ENCODE measurements at places on chromosomes 3 and 15.
A peak's percentile ranks its signal among the peaks of the same experiment; 100 is the strongest.

DNA sequence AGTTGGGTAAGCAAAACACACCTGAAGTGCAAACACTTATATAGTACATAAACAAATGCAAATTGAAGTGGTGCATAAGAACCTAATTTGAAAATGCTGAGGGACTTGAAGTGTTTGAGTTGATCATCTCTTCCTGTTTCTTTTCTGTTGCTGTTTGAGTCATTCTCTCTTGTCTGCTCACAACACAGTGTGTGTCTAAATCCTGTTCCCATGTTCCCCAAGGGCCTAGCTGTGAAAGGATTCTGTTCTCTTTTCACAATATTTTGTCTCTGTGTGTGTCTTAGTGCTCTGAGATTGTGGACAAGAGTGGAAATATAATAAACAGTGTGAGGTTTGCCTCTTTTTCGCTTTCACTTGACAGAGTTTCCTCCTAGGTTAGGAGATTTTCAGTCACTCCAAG lies 6.1 kb downstream of the CD96 start:
- DNase-seq = peak; percentile 3

GRCh38 chr3:12252889-12253288 lies 36.0 kb upstream of the PPARG start:
- DNase-seq = no peak

DNA sequence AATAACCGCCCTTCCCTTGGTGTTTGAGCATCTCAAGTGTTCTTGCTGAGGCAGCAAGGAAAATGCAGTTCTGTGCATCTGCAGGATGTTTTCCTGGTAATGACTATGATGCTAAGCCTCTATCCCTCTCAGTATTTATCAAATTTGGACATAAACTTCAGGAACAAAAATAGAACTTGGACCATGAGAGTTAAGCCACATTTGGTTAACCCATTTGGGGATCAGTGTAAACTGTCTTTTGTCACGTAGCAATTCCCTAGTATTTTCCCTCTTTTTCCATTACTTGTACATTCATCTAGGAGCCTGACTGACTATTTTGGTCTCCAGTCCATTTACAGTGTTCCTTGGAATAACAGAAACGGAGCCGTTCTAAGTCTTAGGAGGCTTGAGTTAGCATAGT lies 250.8 kb downstream of the RBMS3 start:
- DNase-seq = no peak

- DNase-seq = no peak
Observed at GRCh38 chr3:31379598-31379997, 153.1 kb upstream of the STT3B start.

GRCh38 chr3:113228498-113229286 lies 17.3 kb downstream of the BOC start:
- DNase-seq = no peak

DNA sequence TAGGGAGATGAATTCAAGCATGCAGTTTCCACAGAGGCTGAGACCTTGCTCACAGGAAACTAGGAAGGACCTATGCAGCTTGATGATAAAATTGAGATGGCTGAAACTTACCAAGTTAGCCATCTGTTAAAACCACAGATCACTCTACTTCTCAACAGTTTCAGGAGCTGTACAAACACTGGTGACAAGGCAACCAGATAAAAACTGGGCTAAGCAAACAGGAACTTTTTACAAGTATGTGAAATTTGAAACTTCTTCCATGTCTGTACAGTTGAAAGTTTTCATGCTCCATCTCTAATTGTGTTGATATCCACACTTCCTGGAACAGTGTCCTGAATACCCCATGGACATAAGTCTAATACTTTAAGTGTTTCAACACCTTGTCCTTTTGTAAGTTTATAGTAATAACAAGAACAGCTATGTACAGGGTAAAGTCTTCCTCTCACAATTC lies 78.2 kb downstream of the FAIM start:
- DNase-seq = peak; percentile 87

DNA sequence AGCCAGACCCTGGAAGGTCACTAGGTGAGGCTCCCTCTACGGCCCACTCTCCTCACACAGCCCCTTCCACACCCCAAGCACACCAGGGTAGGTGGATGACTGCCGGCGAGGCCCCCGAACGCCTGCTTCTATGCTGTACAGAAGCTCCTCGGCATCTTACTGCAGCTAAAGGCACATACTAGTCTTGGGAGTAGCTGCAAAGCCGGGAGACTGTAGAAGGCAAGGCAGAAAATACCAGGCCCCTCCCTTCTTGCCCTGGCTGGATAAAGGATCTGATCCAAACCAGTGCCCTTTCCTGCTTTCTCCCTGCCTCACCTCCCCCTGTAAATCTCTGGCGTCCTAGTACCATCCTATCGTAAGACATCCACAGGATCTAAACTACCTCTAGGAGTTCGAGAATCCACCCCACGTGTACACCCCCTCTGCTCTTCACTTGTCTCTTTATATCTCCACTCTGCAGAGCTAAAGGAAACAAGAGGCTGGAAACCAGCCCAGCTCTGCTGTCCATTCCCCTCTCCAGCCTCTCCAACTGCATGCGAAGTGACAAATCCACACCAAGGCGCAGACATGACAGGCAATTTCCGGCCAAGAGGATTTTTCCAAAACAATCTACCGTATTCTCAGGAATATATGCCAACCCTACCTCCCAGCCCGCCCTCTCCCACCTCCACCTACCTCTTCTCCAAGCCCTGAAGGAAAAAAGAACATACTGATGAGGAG lies 11.8 kb downstream of the TNK2 start:
- peak; percentile 93 for DNase-seq

- DNase-seq = no peak
Observed at GRCh38 chr3:79184251-79184650, 583.5 kb downstream of the ROBO1 start.

- DNase-seq = no peak
Observed at GRCh38 chr3:52038227-52038626, 18.1 kb downstream of the DUSP7 start.

DNA sequence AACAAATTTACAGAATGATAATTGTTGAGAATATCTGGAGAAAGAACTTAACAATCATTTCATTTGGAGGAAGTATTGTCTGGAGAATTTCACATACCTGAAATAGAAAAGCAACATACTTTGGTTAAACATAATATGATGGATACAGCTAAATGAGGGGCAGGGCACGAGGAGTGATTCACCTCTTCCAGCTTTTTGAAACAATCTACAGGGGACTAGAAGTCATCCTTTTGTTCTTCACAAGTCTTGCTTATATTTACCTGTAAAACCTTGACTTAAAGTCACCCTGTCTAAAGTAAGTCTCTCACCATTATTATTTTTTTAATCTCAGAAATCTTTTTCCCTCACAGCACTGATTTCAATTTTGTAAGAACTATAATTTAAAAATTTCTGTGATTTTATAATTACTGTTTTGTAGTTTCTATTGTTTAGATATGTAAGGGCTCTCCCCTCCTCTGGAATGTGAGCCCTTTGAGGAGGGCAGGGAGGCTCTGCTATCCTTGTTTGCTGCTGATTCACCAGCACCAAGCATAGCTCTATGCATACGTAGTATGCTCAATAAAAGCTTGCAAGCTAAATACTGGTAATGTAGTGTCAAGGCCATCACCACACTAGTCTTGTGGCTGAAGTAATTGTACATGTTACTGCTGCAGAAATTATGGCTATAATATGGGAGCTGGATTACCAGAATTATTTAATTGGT lies 193.9 kb upstream of the THRB start:
- DNase-seq = no peak

DNA sequence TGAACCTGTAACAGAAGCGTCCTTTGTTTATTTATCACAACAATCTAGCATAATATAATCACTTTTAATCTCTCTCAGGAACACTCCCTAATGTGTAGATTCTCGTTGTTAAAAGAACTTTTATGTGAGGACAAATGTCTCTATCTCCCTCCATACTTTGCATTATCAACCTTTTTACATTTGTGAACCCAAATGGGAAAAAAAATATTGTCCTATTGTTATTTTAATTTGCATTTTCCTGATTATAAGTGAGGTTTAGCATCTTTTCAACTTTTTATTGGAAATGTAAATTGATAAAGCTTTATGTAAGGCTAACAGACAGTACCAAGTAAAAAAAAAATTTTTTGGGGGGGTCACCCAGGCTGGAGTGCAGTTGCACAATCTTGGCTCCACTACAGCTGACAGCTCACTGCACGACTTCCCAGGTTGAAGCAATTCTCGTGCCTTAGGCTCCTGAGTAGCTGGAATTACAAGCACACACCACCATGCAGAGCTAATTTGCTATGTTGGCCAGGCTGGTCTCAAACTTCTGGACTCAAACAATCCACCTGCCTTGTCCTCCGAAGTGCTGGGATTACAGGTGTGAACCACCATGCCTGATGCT lies 33.0 kb upstream of the DENND4A start:
- peak; percentile 43 for DNase-seq

- DNase-seq = peak; percentile 96
Observed at GRCh38 chr3:112605285-112605684, 35.7 kb downstream of the CCDC80 start.

- peak; percentile 36 for DNase-seq
Observed at GRCh38 chr15:31366169-31366734, 39.6 kb downstream of the KLF13 start.

GRCh38 chr3:14406336-14406735 lies 3.9 kb downstream of the SLC6A6 start:
- DNase-seq = no peak

DNA sequence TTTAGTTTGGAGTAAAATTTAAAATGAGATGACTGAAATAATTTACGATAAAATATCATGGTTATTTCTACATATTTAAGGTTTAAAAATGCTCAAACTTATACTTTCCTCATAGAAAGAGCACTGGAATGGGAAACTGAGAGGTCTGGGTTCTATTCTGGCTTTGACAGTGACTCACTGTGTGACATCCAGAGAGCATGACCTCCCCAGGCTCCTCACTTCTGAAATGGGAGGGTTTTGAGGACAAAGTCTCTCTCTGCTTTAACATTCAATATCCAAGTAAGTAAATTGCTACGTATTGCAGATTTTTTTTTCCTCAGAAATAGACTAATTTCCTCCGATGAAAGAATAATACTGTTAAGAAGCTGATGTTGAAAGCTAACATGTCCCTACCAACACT lies 234.7 kb downstream of the TIGIT start:
- DNase-seq = no peak

GRCh38 chr15:66078196-66078928 lies 175.2 kb downstream of the MEGF11 start:
- DNase-seq = no peak

- DNase-seq = peak; percentile 15
Observed at GRCh38 chr15:60782316-60782715, 303.4 kb upstream of the ICE2 start.

DNA sequence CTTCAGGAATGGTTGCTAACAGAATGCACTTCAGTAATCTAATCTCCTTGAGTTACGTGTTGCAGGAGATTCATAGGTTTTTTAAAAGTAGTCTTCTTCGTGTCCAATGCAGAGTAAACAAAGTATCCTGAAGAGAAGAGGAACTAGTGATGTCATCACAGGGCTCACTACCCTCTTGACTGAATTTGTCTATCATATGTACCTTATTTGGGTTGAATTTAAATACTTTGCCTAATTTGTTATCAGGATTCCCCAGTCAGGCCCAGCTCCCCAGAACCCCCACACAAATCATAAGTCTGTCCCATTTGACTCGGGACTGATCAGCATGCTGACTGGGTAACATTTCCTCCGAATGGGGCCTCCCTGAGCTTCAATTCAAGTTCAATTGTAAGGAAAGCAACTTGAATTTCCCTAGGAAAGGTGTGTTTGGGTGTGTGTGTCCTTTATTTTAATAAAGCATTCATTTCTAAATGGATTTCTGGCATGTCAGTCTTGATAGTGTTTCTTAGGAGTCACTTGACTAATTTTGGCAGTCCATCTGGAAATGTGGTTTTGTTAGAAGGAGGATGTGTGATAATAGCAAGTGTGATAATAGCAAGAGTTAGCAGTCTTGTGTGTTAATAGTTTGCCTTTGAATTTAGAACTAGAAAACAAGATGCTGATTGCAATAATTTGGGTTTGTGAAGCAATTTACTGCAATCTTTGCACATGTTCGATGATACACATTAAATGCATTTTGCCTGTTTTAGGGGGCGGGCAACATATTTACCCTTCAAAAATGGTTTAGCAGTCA lies 21.9 kb downstream of the OXNAD1 start:
- DNase-seq = no peak

GRCh38 chr15:39442898-39443297 lies 138.0 kb upstream of the THBS1 start:
- DNase-seq = peak; percentile 53

DNA sequence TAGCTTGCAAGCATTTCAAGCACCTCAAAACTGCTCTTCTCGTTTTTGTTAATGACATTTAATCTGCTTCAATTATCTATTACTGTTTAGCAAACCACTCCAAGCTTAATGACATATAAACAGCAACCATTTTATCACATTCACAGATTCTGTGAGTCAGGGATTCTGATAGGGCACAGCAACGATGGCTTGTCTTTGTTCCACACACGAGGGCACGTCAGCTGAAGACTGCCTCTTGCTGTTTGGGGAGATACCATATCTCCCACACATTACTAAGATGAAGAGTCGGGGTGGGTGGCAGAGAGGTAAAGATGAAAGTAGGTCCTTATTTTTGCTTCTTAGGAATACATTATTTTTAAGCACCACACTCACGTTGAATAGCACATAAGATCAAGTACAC lies 19.3 kb downstream of the CPOX start:
- no peak for DNase-seq

DNA sequence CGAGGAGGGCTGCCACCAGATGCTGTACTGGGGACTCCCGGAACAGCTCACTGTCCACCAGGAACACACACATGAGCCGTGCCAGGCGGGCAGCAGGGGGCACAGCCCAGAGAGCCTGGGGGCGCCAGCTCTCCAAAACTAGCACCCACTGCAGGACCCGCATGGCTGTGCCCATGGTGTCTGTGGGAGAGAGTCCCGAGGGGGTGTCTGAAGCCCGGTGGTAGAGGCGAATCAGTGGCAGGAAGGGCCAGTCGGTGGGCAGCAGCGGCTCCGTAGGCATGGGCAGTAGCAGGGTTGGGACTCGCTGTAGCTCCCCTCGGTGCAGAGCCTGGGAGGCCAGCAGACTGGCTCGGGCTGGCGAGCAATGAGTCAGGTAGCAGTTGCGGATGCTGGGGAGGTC lies 7.0 kb upstream of the LTK start:
- no peak for DNase-seq

DNA sequence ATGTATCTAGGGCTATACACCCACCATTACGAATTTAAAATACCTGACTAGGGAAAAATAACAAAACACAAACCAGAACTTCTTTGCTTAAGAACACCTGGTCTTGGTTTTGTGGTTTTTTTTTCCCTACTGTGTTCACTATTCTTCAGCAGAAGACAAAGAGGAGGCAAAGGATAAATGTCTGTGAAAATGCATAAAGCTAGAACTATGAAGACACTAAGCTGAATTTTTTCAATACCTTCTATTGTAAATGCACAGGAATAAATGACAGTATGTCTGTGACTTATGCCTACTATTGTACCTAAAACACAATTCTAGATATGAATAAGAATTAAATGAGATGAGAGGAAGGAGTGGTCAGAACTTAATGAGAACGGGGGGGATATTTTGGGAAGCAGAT lies 86.9 kb downstream of the TBL1XR1 start:
- DNase-seq = no peak

DNA sequence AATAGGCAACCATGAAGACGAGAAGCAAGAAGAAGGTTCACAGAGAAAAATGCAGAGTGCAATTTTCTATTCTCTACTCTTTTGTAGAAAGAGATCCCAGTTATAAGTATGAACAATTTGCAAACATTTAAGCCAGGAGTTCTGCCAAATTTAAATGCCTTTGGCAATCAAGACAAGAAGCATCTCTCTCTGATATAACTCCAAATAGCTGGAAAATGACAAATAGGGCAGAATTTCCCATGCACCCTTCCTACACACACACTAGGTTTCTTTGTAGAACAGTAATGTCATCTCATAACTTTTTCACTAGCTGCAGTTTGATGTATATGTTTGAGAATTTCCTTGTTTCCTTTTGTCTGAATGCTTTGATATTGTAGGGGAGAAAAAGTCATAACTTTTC lies 333.5 kb upstream of the AZI2 start:
- no peak for DNase-seq
